ENCODE measurements at places on chromosomes 5 and 9.
A peak's percentile ranks its signal among the peaks of the same experiment; 100 is the strongest.

DNA sequence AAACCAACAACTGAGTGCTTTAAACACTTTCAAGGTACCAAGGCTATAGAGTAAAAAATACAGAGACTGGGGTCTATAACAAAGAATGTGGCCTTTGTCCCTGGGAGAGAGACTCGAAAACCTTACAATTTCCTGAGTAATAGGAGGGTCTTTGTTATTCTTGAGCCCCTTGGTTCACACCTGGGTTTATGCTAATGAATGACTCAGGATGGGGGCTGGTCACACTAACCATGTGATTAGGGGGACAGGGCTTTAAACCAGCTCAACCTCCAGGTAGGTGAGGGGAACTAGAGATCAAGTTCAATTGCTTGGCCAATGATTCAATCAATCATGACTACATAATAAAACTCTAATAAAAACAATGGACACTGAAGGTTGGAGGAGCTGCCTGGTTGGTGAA lies 50.2 kb downstream of the PLPP1 start:
- peaks cover 16% of the 10 kb centered on the region for H3K4me1 ChIP-seq
- no peaks in the 10 kb centered on the region for H3K27me3 ChIP-seq
- no peak overlapping the region for H3K4me3 ChIP-seq

- no peaks in the 10 kb centered on the region for H3K4me1 ChIP-seq
- DNase-seq, result no peak
- H3K4me3 ChIP-seq, result no peak overlapping the region
- H3K27ac ChIP-seq, result no peak overlapping the region
- H3K27me3 ChIP-seq, result peaks cover 15% of the 10 kb centered on the region
These were observed 10.8 kb downstream of the OR13J1 start for GRCh38 chr9:35859310-35859989.

GRCh38 chr5:149680810-149681221 lies 49.3 kb upstream of the PPARGC1B start:
- H3K27ac ChIP-seq, result no peak overlapping the region
- DNase-seq, result no peak
- H3K27me3 ChIP-seq, result peaks cover 30% of the 10 kb centered on the region
- no peaks in the 10 kb centered on the region for H3K4me1 ChIP-seq
- no peaks in the 10 kb centered on the region for H3K36me3 ChIP-seq
- no peak overlapping the region for H3K4me3 ChIP-seq

- no peaks in the 10 kb centered on the region for H3K36me3 ChIP-seq
- no peak overlapping the region for H3K4me3 ChIP-seq
- DNase-seq, result no peak
- no peak overlapping the region for H3K27ac ChIP-seq
- no peaks in the 10 kb centered on the region for H3K27me3 ChIP-seq
These were observed 141.9 kb downstream of the SPATA31D1 start for GRCh38 chr9:82130331-82131042.

GRCh38 chr5:77087484-77088261 lies 588 bp upstream of the ZBED3 start:
- peak overlapping the region; percentile 78 for H3K27ac ChIP-seq
- peaks cover 12% of the 10 kb centered on the region for H3K27me3 ChIP-seq
- H3K36me3 ChIP-seq, result no peaks in the 10 kb centered on the region
- peaks cover 17% of the 10 kb centered on the region for H3K4me1 ChIP-seq
- peak overlapping the region; percentile 82 for H3K4me3 ChIP-seq

- peaks cover 35% of the 10 kb centered on the region for H3K36me3 ChIP-seq
- H3K27ac ChIP-seq, result no peak overlapping the region
- H3K27me3 ChIP-seq, result no peaks in the 10 kb centered on the region
- no peak overlapping the region for H3K4me3 ChIP-seq
- H3K4me1 ChIP-seq, result peaks cover 5% of the 10 kb centered on the region
These were observed 29.7 kb downstream of the GPR21 start for GRCh38 chr9:123063177-123063598.

DNA sequence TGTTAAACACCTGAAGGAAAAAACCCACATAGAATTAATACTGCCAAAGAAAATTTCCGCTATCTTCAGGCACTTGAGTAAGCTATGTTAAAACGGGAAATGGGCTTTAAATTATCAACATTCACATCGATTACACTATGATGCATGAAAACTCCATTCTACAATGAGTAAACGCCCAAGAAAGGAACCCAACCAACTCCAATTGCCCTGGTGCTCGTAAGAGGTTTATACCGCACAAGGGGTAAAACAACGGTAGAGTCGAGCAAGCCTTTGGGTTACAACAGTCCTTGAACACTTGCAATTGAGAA lies 1.0 kb downstream of the AGTPBP1 start:
- peaks cover 10% of the 10 kb centered on the region for H3K27me3 ChIP-seq
- H3K36me3 ChIP-seq, result peaks cover 12% of the 10 kb centered on the region
- H3K4me3 ChIP-seq, result peak overlapping the region; percentile 93

GRCh38 chr5:14035859-14036503 lies 91.5 kb upstream of the DNAH5 start:
- H3K27me3 ChIP-seq, result peaks cover 28% of the 10 kb centered on the region
- H3K36me3 ChIP-seq, result no peaks in the 10 kb centered on the region
- H3K27ac ChIP-seq, result no peak overlapping the region

GRCh38 chr5:148381906-148382305 lies 1.9 kb upstream of the FBXO38 start:
- no peak overlapping the region for H3K4me3 ChIP-seq
- no peak for DNase-seq
- peaks cover 53% of the 10 kb centered on the region for H3K36me3 ChIP-seq
- H3K4me1 ChIP-seq, result peaks cover 54% of the 10 kb centered on the region

DNA sequence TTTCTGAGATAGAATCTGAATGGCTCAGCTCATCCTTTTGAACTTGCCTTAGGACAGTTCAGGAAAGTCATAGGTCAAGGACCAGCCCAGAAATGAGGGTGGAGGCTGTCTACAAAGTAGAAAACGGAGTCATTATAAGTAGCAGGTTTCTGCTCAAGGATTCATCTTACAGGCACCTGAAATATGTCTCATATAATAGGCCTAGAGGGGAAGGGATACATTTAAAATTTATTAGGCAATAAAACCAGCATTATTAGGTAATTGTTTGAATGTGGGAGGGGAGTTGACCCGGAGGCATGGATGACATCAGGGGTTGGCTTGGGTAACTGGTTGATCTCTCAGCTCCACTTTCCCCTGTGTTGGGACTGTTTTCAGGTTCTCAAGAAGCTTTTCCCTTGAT lies 11.9 kb upstream of the GALNT10 start:
- no peak overlapping the region for H3K27ac ChIP-seq
- DNase-seq, result no peak
- H3K4me1 ChIP-seq, result no peaks in the 10 kb centered on the region
- H3K27me3 ChIP-seq, result peaks cover 13% of the 10 kb centered on the region

- H3K4me3 ChIP-seq, result no peak overlapping the region
- DNase-seq, result no peak
- H3K27me3 ChIP-seq, result peaks cover 83% of the 10 kb centered on the region
- no peaks in the 10 kb centered on the region for H3K36me3 ChIP-seq
- no peak overlapping the region for H3K27ac ChIP-seq
- peaks cover 23% of the 10 kb centered on the region for H3K4me1 ChIP-seq
These were observed 69.3 kb downstream of the KCNIP1 start for GRCh38 chr5:170573114-170573513.

DNA sequence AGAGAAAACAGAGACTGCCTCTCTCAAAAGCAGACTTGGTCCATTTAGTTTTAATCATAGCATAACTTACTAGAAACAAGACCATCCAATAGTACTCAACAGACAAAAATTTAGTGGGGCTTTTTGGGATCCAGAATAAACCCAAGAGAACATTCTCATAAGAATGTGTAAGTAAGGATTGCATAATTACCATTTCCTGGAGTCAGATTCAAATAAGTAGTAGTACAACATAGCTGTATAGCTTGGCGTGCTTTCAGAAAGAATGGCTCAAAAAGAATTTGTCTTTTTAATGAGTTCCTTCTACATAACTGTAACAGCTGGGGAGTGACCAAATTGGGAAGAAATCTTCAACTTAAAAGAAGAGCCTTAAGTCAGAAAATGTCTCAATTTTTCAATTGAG lies 145.4 kb downstream of the DENND1A start:
- H3K27me3 ChIP-seq, result no peaks in the 10 kb centered on the region
- H3K4me1 ChIP-seq, result no peaks in the 10 kb centered on the region
- DNase-seq, result no peak
- peaks cover 3% of the 10 kb centered on the region for H3K36me3 ChIP-seq

DNA sequence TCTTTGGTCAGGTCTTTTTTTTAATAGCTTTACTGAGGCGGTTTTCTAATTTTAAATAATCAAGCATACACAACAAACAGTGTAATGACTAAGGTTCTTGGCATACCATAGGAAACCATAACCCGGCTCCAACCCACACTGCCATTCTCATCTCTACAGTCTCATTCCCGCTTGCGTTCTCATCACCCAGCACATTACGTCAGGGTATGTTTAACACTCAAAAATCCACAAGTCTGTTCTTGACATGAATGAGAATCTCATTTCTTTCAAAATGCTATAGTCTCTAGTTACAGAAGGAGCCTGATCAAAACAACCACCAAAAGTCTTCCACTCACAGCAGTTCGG lies 505 bp downstream of the C5orf34 start:
- peak overlapping the region; percentile 91 for H3K4me3 ChIP-seq
- H3K27ac ChIP-seq, result peak overlapping the region; percentile 98
- no peaks in the 10 kb centered on the region for H3K27me3 ChIP-seq
- no peak for DNase-seq
- peaks cover 23% of the 10 kb centered on the region for H3K36me3 ChIP-seq

GRCh38 chr9:70362952-70363351 lies 51.5 kb downstream of the KLF9 start:
- H3K27ac ChIP-seq, result no peak overlapping the region
- H3K4me3 ChIP-seq, result no peak overlapping the region
- DNase-seq, result no peak
- peaks cover 7% of the 10 kb centered on the region for H3K36me3 ChIP-seq

- peaks cover 17% of the 10 kb centered on the region for H3K36me3 ChIP-seq
- no peak for DNase-seq
- H3K4me3 ChIP-seq, result no peak overlapping the region
- no peaks in the 10 kb centered on the region for H3K4me1 ChIP-seq
- H3K27ac ChIP-seq, result no peak overlapping the region
These were observed 11.0 kb upstream of the PCDHB15 start for GRCh38 chr5:141234109-141234667.

- no peak overlapping the region for H3K4me3 ChIP-seq
- no peaks in the 10 kb centered on the region for H3K36me3 ChIP-seq
- H3K4me1 ChIP-seq, result no peaks in the 10 kb centered on the region
- no peak overlapping the region for H3K27ac ChIP-seq
- no peaks in the 10 kb centered on the region for H3K27me3 ChIP-seq
- no peak for DNase-seq
These were observed 27.3 kb downstream of the RXRA start for GRCh38 chr9:134353539-134353938.

GRCh38 chr9:34544035-34544434 lies 21.2 kb upstream of the ENHO start:
- H3K4me1 ChIP-seq, result no peaks in the 10 kb centered on the region
- no peak overlapping the region for H3K27ac ChIP-seq
- no peak overlapping the region for H3K4me3 ChIP-seq
- H3K27me3 ChIP-seq, result peaks cover 25% of the 10 kb centered on the region
- H3K36me3 ChIP-seq, result no peaks in the 10 kb centered on the region

DNA sequence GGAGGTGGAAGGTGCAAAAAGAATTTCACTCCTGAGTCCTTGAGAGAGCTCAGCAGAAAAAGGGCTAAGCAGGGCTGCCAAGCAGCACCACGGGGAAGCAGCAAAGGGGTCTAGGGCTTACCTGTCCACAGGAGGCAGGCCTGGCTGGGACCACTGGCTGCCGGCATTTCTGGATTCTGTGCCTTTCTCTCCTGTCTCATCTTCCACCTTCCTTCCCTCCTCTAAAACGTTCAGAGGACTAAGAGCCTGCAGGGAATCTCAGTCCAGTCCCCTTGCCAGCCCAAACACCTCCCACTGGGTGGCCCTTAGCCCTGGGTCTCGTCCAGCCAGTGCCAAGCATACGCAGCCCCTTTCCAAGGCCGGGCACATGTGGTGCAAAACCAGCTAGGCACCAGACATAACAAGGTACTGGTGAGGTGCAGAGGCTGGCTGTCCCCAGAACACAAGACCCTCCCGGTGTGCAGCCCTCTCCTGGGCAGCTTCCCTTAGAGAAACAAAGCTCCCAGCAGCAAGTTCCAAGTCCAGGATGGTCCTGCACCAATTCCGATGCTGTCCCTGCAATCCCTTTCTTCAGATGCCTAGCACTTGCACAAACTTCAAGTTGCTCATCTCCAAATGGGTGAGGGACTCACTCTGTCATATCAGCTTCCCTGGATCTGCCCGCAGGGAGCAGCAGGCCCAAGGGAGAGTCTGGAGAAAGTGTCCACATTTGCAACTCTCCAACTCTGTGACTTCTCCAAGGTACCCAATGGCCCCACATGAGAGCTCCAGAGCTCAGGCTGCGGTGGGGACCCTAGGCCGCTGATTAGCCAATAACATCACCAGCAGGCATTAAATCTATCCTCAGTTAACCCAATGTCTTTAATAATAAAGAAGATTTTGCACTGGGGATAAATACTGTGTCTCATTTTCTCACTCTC lies 126.3 kb downstream of the C5orf15 start:
- no peaks in the 10 kb centered on the region for H3K36me3 ChIP-seq
- no peaks in the 10 kb centered on the region for H3K4me1 ChIP-seq
- DNase-seq, result peak; percentile 11
- no peak overlapping the region for H3K27ac ChIP-seq

- peaks cover 42% of the 10 kb centered on the region for H3K36me3 ChIP-seq
- no peaks in the 10 kb centered on the region for H3K27me3 ChIP-seq
- DNase-seq, result peak; percentile 77
- peaks cover 44% of the 10 kb centered on the region for H3K4me1 ChIP-seq
- peak overlapping the region; percentile 88 for H3K4me3 ChIP-seq
- peak overlapping the region; percentile 97 for H3K27ac ChIP-seq
These were observed 868 bp downstream of the ZBTB43 start for GRCh38 chr9:126805554-126806262.
